ENCODE measurements at places on chromosomes 2 and 18.

DNA sequence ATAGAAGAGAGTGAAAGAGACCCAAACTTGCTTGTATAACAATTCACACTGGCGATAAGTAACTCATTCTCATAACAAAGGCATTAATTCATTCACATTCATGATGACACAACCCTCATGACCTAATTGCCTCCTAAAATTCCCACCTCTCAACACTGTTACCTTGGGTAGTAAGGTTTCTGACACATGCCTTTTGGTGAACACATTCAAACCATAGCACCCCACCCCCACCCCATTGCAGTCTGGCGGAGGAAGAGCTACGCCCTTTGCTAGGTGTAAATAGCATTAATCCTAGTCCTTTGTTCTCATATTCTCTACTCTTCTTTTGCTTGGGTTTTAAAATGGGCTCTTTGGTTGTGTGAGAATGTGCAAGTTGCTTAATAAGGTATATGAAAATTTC lies 361.5 kb downstream of the DSEL start:
- DNase-seq, result no peak

- DNase-seq, result no peak
Measured at GRCh38 chr2:240353086-240353798, 82.2 kb upstream of the GPC1 start.

GRCh38 chr2:9525266-9525665 lies 30.4 kb downstream of the ADAM17 start:
- DNase-seq, result no peak

DNA sequence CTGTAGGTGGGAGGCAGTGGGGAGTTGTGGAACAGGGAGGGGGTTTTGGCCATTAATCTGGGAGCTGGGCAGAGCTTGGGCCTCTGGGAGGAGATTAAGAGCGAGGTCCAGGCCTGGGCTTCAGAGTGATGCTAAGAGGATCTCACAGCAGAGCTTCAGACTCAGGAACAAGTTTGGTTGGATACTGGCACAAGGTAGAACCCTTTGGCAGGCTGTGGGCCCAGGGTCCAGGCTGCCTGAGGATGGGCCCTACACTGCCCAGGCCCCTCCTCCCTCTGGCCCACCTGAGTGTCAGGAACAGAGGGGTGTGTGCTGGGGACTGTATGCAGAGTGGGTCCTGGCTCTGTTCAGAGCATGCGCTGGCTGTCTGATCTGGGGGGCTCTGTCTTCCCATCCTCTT lies 334.9 kb downstream of the CYP26B1 start:
- no peak for DNase-seq

DNA sequence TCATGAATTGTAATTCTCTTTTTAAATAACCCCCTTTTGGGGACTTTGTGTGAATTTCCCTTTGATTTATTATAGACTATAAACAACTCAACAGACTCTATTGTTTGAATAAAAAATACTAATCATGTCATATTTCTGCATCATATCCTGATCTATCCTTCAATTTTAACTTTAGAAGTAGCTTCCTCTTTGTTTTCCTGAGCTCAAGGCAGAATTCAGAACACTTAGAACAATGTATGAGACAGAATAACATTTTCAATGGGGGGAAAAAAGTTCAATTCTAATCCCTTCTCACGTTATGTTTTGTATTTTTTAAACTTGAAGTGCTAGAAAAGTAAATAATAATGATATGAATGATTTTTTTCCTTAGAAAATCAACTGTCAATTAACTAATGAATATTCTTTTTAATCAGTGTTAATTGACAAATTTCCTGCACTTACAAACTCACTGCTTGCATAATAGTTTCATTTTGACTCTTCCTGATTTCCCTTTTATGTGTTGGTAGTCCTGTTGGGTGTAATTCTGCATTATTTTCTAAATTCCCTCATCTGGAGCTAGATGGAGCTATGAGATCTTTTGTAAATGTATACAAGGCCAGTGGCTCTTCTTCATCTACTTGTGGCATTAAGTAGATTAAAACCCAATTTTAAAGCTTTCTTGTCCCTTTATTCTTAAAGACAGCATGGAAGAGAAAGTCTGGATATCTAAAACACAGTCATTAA lies 326.1 kb downstream of the PARD3B start:
- DNase-seq, result no peak

DNA sequence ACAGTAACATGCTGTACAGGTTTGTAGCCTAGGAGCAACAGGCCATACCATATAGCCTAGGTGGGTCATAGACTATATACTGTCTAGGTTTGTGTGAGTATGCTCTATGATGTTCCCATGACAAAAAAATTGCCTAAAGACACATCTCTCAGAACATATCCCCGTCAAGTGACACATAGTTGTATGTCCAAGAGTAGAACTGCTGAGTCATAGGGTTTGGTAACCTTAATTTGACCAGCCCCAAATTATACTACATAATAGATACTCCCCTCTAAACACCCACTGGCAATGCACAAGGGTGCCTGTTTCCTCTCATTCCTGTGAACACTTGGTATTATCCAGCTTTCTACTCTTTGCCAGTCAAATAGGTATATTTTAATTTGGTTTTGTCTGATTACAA lies 161.6 kb downstream of the LCLAT1 start:
- no peak for DNase-seq

DNA sequence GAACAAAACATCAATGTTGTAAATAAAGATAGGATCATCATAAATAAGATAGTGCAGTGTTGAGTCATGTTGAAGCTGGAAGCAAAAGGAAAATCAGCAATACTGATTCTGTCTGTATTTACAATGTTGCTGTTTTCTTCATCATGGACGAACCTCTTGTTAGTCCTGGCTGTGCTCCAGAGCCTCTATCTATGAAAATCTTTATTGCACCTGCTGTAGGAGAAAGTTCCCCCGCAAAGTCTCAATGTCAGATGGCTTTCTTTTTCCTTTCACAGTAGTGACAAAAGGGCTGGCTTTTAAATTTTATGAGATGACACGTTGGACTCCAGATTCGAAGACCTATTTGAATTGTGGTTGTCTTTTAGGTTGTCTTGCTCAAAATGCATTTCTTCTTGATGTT lies 98.5 kb upstream of the LRRTM1 start:
- DNase-seq, result no peak

DNA sequence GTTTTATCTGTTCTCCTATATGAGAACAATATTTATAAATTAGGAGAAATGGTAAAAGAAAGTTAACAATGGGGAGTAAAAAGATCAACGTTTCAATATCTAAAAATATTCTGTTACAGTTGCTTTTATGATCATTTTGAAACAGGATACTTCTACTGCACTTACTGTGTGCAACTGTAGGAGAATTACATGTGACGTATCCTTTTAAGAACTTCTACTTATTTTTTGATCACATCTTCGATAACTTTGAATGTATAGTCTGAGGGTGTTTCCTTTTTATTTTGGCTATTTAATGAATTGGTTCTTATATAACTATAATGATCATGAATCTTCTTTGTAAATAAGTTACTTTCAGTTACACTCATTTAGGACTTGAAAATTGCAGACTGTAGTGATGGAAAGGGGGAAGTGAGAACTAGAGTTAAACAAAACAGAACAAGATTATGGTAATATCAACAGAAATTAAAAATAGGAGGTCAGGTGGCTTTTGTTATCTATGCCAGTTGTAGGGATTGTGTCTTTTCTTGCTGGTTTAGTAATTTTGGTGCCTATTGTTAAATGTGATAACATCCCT lies 109.9 kb downstream of the MSTN start:
- DNase-seq, result peak; percentile 65

DNA sequence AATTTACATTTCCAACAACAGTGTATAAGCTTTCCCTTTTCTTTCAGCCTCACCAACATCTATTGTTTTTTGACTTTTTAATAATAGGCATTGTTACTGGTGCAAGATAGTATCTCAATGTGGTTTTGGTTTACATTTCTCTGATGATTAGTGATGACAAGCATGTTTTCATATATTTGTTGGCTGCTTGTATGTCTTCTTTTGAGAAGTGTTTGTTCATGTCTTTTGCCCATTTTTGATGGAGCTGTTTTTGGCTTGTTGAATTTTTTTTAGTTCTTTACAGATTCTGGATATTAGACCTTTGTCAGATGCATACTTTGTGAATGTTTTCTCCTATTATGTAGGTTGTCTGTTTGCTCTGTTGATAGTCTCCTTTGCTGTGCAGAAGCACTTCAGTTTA lies 32.1 kb downstream of the PROKR1 start:
- DNase-seq, result no peak

DNA sequence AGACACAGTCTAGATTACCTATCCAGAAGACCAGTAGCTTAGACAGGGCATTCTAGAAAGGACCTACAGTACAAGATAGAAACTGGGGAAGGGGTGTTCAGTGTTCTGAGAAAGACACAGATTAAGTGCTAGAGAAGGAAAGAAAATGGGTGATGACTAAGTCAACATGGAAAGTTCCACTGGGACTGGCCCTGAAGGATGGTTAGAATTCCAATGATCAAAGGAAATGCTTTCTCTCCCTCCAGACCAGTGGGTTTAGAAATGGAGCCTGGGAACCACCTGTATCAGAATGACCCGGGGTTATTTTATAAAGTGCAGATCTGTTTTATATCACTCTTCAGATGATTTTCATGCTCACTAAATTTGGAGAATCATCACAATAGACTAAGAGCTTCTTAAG lies 5.8 kb upstream of the COLEC12 start:
- DNase-seq, result no peak

- DNase-seq, result no peak
Measured at GRCh38 chr18:34942975-34943374, 98.2 kb upstream of the MAPRE2 start.

DNA sequence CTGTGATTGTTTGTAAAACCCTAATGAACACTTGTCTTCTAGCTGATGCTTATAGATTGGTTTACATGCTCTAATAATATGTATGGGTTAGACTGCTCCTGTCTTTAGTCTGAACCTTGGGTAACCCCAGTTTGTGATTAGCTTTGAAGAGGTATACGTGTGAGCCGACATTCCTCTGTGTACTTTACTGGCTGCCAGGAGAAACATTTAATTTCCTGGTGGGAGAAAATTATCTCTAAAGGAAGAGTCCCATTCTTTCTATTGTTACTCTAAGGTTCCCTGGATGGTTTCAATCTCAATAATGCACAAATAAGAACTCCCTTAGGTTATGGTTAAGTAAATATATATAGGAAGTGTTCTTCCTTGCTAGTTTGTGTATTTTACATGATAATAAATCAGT lies 143.6 kb upstream of the ZSWIM2 start:
- DNase-seq, result no peak

DNA sequence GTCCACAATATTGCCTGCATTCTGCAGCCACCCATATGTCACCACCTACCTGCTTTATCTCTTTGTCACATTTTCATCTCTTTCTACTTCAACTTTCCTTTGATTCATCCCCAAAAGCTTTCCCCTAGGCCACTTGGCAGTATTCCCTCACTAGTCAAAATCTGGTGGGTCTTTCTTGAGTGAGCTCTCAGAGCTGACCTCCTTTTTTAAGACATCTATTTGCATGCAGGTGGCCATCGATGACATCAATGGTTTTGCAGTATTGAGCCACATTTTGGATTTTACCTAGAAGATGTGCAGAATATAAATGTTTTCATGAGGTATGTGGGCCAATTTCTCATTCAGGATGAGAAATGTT lies 133.4 kb upstream of the REG3A start:
- no peak for DNase-seq

DNA sequence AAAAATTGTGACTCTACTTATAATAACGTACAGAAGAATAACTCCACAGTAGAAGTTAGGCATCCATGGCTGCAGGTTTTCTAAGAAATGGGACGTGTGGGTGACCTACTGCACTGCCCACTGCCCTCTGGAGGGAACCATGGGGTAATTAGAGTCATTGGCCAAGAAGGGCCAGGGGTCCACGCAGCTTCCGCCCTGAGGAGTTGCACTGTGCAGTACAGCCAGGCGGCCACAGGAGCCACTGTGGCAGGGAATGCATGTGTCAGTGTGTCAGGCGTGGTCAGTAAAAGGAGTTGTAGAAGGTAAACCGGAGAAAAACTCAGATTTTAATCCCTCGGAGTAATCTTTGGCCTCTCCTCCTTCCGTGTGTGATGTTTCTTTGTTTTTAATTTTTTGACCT lies 24.8 kb downstream of the NCK2 start:
- DNase-seq, result no peak

DNA sequence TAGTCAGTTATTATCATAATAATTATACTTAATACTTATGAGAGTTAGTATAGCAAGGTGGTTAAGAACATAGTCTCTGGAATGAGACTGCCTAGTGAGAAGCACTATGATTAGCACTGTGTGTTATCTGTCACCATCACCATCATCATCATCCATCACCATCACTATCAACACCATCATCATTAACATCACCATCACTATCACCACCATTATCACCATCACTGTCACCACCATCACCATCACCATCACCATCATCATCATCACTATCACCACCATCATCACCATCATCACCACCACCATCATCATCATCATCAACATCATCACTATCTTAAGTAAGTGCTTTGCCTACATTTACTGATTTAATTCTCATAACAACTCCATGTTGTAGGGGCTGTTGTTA lies 39.6 kb downstream of the SRSF7 start:
- DNase-seq, result no peak

DNA sequence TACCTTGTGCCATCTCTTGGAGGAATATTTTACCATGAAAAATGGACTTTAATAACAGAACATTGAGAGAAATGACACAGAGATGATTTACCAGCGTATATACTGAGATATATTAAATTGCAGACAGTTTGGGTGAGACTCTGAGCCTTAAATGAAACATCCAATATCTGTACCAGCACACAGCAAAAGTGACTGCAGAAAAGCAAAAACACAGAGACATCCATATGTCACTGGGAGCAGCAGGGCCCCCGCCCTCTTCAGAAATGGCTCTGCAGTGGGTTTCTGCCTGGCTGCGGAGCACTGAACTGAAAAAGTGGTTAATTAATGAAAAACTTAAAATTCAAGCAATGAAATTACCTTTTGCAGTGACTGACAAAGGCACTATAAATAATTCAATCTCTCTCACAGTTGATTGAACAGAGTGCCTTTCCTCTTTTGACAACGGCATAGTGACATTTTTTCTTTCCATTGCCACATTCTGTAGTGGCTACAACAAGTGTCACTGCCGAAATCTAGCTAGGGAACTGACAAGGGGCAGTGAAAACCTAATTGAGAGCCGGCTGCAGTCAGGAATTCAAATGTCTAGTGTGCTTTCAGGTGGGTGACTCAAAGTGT lies 353.4 kb downstream of the ALK start:
- DNase-seq, result no peak

- no peak for DNase-seq
Measured at GRCh38 chr18:59736061-59736460, 38.8 kb upstream of the CCBE1 start.

DNA sequence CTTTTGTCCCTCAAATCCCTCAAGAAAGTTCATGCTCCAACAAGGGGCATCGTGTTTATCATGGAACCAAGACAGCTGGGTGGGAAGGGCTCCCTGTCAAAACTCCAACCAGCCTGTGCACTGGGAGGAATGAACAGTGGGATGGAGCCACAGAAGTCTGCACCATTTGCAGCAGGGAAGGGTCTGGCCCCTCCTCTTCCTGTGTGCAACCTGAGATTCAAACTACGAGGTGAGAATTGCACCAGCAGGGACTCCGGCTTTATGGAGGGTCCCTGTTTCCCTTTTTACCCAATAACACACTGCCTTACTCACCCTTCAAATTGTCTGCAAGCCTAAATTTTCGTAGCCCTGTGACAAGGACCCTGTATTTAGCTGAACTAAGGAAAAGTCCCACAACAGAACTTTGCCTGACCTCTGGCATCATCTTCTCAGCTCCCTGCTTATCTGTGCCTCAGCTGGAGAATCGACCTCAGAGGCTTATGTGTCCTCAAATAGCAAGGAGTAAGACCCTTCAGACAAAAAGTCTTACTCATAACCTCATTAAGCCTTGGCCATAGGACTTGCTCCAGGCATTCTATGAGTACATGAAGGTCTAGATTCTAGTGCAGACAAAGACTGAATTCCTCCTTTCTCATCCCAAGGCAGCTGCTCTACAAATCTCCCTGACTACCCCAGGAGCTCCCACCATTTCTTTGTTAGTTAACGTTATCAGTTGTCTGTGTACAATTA lies 178.3 kb upstream of the SERPINE2 start:
- DNase-seq, result no peak

Measured in GM12878 (cell line).